ENCODE measurements at places on chromosomes 3 and 15.

- DNase-seq: no peak
Observed at GRCh38 chr3:105085506-105085905, 281.2 kb upstream of the ALCAM start.

DNA sequence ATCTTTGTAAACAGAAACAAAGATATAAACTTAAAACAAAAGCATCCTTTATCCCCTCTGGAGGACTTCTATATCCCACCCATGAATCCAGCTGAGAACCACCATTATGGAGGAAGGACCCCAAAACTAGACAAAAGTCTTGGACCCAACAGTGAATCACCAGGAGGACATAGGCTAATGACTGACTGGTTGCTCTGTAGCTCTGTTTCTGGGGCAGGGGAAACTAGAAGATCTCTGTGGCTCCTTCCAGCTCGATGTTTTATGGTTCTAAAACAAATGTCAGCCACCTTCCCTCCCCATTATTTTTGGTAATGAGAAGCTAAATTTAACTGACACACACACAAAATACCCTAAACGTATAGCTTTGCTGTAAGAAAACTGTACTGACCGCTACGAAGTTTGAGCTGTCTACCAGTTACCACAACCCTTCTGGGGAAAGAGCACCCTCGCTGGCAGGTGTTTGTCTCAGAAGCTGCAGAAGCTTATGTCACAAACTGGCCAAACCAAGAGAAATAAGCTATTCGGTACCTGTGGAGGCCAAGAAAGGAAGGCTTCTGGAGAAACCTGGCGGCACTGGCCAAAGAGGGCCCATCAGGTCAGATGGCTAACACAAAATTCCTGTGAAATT, 36.4 kb downstream of the MB21D2 start:
- DNase-seq: no peak

DNA sequence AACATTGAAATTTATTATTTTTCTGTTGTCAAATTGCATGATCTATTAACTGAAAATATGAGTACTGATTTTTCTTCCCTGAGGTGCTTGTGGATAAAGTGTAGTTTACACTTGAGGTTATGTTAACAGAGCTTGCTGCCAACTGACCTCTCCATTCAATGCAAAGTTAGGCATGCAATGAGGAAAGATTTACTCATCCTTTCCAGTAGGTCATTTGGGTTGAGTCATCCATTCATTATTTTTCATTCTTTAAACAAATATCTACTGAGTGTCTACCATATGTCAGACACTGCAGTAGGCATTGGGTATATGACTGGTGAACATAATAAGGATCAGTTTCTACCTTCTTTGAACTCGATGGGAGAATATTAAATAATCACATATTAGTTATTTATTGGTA, 604.1 kb downstream of the EDEM1 start:
- no peak for DNase-seq

GRCh38 chr3:82942041-82942440, 1180.6 kb upstream of the GBE1 start:
- no peak for DNase-seq

DNA sequence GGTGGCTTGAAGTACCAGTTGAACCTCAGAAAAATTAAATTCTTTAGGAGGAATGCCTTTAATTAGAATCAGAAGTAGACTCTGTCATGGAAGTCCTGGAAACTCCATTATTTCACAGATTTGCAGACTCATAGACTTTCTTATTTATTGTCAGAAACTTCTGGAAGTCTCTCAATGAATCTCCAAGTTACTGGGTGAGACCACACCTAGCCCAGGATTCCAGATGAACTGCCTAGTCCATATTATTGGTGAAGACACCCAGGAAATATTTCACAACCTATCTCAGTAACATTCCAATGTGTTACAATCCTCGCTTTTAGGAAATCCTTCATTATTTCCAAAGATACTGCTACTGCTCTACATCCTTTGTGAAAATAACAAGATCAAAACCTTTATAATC, 6.5 kb upstream of the THBS1 start:
- DNase-seq: no peak

All from naive thymus-derived CD4-positive, alpha-beta T cell (primary cell).